Upper lobe of right lung (tissue), 1 donor: ENCODE measurements at places on chromosomes 16 and 17.

DNA sequence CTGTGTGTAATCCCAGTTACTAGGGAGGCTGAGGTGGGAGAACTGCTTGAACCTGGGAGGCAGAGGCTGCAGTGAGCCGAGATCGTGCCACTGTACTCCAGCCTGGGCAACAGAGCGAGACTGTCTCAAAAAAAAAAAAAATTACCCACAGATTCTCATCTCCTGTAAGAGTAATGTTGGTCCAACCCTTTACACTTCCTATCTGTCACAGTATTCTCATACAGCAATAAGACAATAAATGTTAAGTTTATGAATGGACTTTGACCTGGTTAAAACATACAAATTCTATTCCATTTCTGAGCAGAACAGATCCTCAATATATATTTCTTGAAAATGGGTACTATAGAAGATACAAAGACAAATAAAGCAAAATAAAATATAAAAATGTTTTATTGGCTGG is 30.4 kb upstream of the TAOK1 start:
- DNase-seq: no peak

- no peak for DNase-seq
Measured at GRCh38 chr17:44602970-44603369, 45.7 kb downstream of the FZD2 start.

GRCh38 chr17:81339191-81339533 is 44.1 kb upstream of the SLC38A10 start:
- no peak for DNase-seq

- no peak for DNase-seq
Measured at GRCh38 chr17:64741038-64741641, 79.0 kb upstream of the SMURF2 start.

DNA sequence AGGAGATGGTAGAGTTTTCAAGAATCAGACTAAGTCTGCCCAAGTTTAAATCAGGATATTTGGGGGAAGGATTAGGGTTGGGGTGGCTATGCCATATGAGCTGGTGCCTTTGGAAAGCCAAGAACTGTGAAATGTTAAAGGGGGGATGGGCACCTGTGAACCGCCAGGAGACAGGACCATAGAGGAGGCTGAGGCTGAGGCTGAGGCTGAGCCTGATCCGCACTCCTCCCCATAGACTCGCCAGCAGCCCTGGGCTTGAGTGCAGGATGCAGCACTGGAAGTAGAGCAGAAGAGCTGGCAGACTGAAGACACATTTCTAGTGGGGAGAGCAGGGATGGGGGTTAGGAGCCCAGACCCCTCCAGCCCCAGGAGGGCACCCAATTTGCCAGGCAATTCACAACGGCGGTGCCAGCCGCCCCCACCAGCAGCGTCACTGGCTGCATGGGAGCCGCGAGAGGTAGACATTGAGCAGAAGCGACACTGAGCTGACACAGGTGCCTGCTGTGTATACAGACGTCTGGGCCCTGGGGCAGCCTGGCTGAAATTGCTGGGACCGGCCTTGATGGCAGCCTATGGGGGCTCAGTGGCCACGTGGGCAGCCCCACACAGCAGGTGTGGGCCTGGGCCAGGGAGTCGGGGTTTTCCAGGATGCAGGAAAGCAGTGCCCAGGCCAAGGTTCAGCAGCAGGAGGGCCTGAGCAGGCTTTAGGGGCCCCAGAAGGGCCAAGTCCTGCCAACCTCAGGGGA is 9.2 kb downstream of the PIMREG start:
- DNase-seq: peak; percentile 58

- DNase-seq: peak; percentile 13
Measured at GRCh38 chr17:4609761-4610160, 25.4 kb downstream of the SMTNL2 start.

DNA sequence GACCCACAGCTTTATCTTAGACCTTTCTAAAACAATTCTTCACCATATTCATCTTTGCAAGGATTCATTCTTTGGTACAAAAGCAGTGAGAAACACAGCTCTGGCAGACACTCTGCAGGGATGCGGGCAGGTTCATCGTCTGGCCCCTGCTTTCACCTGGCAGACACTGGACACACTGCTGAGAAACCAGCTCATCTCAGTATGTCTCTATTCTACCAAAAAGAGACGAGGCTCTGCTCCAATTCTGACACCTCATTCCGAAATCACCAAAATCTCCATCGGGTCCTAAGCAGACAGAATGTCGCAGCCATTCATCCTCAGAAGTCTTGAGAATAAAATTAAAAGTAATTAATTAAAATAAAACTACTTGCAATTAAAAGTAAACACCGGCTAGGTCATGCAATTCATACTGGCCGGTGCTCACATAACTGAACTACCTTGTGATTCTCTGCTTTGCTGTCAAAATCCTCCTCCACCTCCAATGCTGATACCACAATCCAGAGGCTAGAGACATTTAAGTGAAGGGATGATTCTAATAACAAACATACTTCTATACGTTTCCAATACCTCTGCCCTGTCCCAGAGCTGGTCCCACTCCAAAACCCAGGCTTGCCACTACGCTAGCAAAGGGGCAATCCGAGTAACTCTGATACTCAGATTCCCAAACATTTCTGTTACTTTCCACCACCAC is 1.3 kb downstream of the RNF157 start:
- DNase-seq: no peak

DNA sequence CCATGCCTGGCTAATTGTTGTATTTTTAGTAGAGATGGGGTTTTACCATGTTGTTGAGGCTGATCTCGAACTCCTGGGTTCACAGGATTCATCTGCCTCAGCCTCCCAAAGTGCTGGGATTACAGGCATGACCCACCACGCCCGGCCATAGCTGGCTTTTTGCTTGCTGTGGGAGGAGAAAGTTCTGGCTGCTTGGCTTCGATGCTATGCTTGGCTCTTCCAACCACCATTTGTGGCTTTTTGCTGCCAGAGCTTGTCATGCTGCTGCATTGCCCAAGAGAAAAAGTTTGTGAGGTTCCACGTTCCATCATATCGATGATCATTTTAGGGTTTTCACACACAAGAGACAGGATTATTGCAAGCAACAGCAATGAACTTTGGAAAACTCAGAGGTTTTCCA is 16.2 kb downstream of the BMERB1 start:
- no peak for DNase-seq

GRCh38 chr17:66904760-66905624 is 59.5 kb upstream of the CACNG4 start:
- DNase-seq: peak; percentile 66

- no peak for DNase-seq
Measured at GRCh38 chr17:64185101-64185500, 55.2 kb upstream of the ERN1 start.

DNA sequence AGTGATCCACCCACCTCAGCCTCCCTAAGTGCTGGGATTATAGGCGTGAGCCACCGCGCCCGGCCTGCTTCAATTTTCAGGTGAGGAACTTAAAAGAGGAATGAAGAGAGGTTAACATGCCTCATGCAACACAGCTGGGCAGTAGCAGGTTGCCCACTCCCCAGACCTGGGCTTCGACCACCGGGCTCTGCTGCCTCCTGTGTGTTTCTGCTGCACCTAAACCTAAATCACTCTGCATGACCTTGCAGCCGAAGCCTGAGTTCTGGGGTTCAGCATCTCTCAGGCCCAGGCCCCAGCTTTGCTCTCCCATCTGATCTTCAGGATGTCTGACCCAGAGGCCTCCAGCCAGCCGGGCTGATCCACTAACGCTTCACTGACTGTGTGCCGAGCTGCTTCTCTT is 112.6 kb downstream of the OR1D5 start:
- DNase-seq: peak; percentile 50

GRCh38 chr16:54522584-54522983 is 236.0 kb upstream of the IRX3 start:
- no peak for DNase-seq

DNA sequence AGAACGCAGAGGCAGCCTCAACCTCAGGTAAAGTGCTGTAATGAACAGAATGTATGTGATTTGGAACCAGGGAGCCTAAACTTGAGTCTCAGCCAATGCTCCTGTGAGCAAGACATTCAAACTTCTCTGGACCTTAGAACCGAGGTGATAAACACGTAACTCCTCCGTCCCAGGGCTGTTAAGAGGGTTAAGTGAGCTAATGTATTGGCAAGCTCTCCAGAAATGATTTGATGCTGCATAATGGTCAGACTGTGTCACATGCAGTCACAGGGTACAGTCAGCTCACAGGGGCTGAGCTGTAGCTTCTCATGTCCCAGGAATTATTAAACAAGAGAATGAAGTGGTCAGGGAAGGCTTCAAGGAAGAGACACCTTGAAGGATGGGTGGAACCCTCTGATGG is 10.0 kb upstream of the SLC4A1 start:
- DNase-seq: no peak

DNA sequence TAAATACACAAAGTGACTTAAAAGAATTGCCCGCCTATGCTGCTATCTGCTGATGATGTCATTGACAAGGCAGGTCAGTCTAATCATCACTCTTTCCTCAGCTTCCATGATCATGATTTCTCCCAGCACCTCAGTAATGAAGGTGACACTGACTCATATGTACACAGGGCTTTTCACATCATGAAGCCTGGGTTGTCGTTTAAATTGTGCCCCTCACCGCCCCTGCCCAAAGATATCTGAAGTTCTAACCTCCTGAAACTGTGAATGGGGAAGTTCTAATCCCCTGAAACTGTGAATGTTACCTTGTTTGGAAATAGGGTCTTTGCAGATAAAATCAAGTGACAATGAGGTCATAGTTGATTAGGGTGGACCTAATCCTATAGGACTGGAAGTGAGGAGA is 17.4 kb upstream of the GPRC5C start:
- DNase-seq: no peak

DNA sequence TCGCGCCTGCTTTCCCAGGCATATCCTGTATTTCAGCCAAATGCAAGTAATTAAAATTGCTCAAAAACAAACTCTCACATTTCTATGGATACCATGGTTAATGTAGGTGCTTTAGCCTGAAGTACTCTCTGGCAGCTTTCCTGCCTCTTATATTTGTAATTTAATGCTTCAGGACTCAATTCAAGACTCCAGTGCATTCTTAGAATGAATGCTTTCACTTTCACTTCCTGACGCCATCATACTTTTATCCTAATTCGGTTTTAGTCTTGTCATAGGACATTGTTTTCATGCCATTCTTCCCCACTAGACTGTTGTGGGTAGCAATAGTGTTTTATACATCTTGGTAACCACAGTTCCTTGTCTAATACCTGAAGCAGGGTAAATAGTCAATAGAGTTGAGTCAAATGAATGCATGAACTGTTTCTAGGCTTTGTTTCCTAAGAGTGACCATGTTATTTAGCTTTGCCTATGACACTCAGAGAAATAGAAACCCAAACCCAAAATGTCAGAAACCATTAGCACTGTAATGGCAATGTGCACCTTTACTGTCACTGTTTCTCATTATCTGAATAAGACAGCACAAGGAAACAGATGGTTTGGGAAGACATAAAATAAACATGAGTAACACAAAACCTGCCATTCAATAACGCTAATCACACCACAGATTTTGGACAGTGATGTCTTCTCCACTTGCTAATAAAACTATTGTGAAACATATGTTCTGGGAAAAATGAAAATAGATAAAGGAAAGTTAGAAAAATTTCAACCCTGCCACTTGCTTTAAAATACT is 705.5 kb downstream of the CDH11 start:
- no peak for DNase-seq

- DNase-seq: peak; percentile 22
Measured at GRCh38 chr17:760371-760770, 8.3 kb upstream of the GEMIN4 start.

GRCh38 chr16:58352690-58353089 is 39.6 kb upstream of the GINS3 start:
- no peak for DNase-seq

- DNase-seq: no peak
Measured at GRCh38 chr17:31621566-31621965, 230.1 kb downstream of the RAB11FIP4 start.

GRCh38 chr16:81933361-81933760 is 77.9 kb downstream of the SDR42E1 start:
- no peak for DNase-seq

DNA sequence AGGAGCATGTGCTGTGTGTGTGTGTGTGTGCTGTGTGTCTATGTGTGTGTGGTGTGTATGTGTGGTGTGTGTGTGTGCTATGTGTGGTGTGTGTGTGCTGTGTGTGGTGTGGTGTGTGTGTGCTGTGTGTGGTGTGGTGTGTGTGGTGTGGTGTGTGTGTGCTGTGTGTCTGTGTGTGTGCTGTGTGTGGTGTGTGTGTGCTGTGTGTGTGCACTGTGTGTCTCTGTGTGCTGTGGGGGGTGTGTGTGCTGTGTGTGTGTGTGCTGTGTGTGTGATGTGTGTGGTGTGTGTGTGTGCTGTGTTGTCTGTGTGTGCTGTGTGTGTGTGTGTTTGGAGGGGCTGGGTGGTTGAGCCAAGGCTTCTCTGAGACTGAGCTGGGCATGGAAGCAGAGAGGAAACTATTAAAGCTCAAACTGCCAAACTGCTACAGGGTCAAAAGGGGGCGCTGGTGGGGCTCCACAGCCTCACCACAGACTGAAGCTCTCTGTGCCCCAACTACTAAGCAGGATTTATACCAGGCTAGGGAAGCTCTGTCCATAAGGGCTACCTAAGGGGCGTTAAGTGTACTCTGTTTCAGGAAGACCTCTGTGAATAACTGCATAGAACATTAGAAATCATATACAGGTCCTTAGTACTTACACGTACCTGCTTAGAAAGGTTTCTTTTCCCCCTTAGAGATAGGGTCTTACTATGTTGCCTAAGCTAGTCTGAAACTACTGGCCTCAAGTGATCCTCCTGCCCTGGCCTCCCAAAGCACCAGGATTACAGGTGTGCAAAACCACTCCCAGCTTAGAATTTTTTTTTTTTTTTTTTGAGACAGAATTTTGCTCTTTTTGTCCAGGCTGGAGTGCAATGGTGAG is 27.8 kb upstream of the GHDC start:
- no peak for DNase-seq

GRCh38 chr17:59842901-59843652 is 49.7 kb downstream of the TUBD1 start:
- peak; percentile 71 for DNase-seq

DNA sequence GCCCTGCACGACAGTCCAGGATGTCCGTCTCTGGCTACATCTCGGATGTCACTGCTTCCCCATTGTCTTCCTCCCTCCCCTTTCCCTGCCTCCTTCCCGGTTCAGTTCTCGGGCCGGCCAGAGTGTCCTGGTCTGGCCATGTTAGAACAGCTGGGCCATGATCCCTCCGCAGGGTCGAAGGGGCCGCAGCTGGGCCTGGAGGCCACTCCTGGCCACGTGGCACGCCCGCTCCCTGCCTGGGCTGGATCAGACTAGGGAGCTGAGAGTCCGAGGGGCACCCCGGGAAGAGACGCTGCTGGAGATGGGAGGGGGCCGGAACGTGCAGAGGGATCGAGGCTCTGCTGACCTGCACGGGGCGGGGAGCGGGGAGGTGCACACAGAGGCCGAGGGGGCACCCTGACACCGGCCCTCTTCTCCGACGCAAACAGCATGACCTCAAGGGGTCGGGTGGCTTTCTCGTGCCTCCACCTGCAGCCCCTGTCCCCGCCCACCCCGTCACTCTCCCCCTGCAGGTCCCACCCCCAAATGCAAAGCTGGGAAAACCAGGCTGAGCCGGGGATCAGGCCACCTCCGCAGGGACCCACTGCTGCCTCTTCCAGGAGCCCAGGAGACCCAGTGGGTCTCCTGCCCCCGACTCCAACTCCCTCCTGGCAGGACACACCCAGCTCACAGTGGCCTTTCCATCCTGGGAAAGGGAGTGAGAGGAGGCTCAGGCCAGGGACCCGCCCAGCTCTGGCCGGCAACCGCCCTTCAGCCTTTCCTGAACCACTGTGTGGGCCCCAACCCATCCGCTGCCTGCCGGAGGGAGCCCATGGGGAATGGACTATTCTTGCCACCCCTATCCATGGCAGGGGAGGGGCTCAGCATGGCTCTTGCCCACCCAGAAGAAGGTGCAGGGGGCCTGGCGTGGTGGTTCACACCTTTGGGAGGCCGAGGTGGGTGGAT is 38.5 kb downstream of the CTU2 start:
- DNase-seq: no peak
